ENCODE measurements at places on chromosomes 7 and 10.

GRCh38 chr10:110556969-110557601 lies 10.4 kb upstream of the SMC3 start:
- no peak for DNase-seq

- DNase-seq: no peak
These were observed 38.4 kb downstream of the DIP2C start for GRCh38 chr10:650886-651615.

DNA sequence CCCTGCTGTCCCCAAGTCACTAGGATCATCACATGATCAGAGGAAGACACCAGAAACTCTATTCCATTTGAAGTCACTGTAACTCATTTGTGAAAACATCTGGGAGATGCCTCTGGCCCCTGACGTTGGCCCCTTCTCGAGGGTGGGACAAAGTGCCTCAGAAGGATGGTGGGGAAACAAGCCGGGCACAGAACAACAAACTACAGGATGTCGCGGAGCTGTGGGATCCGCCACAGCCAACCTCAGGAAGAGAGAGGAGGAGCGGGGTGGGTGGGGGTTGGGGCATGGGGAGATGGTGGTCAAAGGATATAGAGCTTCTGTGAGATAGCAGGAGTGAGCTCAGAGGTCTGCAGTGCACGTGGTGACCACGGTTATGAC lies 265.6 kb upstream of the TCERG1L start:
- no peak for DNase-seq

GRCh38 chr7:78090616-78091015 lies 292.0 kb downstream of the PHTF2 start:
- DNase-seq: no peak

DNA sequence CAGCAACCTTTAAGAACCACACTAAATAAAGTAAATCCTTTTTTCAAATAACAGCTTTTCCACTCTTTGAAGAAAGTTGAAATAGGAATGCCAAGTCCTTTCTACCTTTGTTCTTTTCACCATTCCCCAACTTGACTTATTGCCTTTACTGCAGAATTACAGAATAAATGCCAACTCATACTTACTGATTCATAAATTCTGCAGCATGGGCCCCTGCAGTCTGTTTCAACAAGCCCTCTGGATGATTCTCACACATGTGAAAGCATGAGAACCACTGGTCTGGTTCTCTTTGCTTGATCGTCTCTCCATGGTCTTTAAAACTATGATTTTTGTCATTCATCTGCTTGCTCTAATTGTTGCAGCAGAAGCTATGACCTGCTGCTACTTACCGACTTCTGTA lies 56.1 kb downstream of the HACD1 start:
- DNase-seq: no peak

DNA sequence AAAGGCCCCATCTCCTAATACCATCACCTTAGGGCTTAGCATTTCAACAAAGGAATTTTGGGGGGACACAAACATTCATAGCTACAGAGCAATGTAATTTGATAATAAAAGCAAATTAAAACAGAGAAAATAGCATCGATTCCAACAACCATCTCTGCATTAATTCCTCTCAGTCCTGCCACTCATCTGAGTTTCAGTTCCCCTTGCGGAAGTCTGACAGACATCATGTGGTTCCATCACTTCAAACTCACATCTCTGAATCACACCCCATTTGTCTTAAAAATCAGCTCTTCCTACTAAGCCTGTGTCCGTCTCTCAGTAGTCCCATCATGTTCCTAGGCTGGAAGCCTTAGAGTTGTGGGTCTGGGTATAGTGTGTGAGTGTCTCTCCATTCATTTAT lies 3.6 kb downstream of the ADCK2 start:
- no peak for DNase-seq

- DNase-seq: no peak
These were observed 145.4 kb upstream of the SMIM30 start for GRCh38 chr7:113263749-113264148.

DNA sequence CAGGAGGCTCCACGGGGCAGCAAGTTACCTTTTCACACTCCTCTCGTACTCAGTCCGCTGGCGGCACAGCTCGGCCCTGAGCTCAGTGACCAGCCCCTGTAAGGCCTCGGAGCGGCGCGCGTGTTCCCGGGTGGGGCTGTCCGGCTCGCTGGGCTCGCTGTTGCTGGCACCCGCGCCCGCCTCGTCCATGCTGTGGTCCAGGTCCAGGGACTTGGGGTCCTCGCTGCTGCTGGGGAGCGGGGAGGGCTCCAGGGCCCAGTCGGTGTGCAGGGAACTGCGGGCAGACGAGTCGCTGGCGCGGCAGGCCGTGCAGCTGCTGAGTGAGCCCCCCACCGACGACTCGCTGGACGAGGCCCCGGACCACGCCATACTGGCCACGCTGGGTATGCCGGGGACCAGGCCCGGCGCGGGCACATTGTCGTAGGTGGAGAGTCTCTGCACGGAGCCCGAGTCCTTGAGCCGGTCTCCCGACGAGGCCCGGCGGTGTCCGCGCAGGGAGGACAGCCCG lies 143.8 kb downstream of the MAPK8 start:
- DNase-seq: no peak

DNA sequence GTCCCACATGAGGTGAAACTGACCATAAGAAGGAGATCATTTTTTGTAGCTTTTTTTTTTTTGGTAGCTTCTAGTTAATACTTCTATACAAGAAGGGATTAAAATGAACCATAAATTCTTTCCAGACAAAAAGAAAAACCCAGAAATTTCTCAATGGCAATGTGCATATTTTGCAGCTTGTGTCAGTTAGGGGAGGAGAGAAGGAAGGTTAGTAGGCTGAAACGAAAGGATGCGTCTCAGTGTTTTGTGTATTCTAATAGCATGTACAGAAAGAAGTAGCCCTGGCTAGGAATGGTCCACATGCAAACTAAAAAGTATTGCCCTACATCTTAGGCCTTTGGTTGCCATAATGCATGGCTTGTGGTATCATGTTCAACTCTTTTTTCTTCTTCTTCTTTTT lies 90.6 kb downstream of the CACNB2 start:
- DNase-seq: no peak

DNA sequence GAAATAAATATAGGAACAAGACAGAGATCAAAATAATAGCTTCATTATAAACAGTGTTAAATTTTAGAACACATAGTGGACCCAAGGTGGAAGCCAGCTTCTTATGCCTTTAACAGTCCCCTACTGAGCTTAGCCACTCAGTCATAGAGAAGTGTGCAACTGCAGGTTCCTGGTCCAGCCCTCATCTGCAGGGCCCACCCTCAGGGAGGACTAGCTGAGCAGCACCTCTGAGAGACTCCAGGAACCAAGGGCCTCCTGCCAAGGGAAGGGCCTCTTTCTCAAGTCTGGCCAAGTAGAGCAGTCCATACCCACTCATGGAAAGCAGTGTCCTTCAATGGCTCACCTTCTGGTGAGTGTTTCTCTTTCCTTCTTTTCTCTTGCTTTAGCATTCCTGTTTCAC lies 173.7 kb upstream of the PRPS1L1 start:
- no peak for DNase-seq

GRCh38 chr10:97399843-97400545 lies 1.1 kb downstream of the RRP12 start:
- no peak for DNase-seq

- DNase-seq: peak; percentile 94
These were observed 5.8 kb upstream of the POLM start for GRCh38 chr7:44087911-44088838.

DNA sequence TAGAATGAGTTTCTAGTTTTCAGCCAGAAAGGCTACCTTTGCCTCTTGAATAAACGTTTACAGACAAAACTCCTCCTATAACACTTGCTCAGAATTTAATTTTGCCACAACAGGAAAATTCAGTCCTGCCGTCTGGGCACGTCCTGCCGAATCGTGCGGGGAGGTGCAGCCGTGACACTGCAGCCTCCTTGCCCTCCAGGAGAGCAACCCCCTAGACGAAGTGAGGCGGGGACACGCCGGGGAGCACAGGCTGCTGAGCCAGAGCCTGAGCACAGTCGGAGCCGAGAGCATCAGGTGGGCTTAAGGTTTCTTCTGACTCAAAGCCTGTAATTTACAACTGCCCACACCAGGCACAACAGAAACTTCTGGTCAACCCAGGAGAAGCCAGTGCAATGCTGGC lies 102.3 kb downstream of the DYNC2I1 start:
- DNase-seq: no peak

DNA sequence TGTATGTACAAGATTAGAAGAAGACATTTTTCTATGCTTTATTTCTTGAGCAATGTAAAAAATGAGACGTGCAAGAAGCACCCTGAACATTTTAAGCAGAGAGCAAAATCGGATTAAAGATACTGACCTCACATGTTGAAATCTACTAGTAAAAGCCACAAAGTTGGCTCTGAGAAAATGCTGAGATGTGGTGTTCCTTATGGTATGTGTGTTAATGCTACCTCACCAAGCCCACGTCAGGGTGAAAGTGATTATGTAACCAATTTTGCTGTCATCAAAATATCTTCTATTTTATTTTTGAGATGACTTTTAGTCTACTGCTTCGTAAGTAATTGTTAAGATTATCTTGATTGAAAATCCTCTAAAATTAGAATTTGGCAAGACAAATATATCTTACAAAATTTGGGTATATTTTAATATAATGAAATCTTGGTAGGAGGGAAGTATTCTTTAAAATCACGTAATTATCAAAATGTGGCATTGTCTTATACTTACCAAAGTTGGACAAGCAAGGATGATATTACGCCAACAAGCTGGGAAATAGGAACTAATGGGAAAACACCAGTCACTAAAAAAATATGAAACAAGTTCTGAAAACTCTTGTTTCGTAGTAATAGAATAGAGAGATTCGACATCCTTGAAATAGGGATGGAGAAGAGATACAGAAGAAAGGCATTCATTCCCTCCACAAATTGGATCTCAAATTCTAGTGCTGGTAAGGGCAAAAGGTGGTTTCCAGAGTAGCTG lies 5.8 kb downstream of the ADO start:
- no peak for DNase-seq

GRCh38 chr10:93559490-93559889 lies 7.0 kb upstream of the FFAR4 start:
- DNase-seq: no peak

- no peak for DNase-seq
These were observed 22.3 kb upstream of the SLC25A13 start for GRCh38 chr7:96344236-96344635.

DNA sequence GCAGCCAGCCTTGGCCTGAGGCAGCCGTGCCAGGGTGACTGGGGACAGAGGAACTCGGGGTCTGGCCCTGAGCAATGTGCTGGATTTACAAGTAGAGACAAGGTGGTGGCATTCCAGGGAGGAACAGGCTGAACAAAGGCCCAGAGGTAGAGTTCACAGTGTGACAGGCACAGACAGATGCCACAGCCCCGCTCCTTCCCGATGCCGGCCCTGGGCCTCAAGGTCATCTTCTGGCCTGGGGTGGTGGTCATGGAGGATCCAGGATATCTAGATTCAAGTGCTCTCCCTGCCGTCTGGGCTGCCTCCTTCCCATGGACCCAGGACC lies 68.9 kb upstream of the COL13A1 start:
- DNase-seq: no peak

- no peak for DNase-seq
These were observed 211.5 kb downstream of the KLF6 start for GRCh38 chr10:3573498-3573897.

DNA sequence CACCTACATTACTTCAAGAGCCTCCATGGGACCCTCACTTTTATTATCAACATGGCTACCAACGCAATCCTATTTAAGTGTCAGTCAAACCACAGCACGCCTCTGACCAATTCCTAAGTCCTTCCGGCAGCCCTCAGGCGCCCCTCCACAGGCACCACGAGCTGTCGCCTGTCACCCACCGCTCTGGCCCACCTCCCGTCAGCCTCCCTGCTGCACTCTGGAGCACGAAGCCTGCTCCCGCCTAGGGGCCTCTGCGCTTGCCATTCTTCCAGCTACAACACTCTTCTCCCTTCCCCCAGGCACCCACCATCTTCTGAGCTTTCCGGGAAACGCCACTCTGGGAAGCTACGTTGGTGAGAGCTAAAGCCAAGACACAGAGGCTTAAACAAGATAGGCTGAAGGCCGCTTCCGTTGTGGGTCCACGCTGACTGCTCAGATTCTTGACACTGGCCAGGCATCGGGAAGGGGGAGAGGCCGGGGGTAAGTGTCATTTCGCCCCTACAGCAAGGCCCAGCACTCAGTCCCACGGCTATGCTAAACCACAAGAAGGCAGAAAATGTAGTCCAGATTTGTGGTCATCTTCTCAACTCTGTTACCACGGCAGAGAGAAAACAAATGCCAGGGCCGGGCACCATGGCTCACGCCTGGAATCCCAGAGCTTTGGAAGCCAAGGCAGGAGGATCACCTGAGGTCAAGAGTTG lies 56.7 kb downstream of the GNA12 start:
- DNase-seq: peak; percentile 57

GRCh38 chr10:133465950-133466474 lies 12.3 kb downstream of the SCART1 start:
- DNase-seq: no peak

GRCh38 chr10:26797340-26797739 lies 63.4 kb downstream of the ABI1 start:
- DNase-seq: no peak

- no peak for DNase-seq
These were observed 42.6 kb downstream of the KIF20B start for GRCh38 chr10:89744026-89744425.

DNA sequence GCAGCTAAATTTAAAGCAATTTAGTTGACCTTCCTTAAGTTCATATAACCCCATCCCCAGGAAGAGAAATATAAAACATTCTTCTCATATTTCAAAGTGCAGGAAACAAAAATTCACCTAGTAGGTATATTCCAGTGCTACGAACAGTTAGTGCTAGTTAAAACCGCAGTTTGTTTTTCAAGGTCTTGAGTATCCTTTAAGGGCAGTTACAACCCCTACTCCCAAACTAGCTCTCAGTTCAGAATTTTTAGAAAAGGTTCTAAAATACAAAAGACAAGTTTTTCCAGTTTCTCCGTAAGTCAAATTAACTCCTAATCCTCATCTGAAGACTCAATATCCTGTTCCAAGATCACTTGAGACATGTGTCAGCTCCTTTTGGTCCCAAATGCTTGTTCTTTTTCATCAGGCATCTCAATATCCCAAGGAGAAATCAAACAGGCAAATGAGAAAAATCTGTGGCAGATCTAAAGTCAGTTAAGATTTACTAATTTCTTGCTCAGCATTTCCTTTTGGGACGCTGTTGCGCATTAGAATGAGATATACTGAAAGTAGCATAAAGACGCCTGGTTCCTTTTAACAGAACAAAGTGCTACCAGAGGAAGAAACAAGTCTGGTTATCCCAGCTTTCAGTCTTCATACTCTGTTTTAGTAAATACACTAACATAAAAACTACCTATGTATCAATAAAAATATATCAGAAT lies 51.8 kb downstream of the ARHGAP12 start:
- DNase-seq: no peak

DNA sequence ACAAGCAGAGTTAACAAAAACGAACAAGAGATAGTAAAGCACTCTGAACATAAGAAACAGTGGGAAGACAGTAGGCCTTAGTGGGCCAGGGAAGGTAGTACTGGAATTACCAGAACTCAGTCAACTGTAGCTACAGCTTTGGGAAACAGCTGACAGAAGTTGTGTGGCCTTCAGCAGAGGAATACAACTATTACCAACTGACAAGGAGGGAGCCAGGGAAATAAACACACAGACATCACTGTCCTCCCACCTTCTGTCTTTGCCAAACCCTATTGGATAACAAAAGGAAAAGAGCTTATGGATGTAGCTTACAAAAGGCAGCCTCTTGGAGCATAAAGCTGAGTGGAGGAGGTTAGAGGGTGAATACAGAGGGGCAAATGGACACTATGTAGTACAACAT lies 15.4 kb downstream of the MICU1 start:
- no peak for DNase-seq
